ENCODE measurements at places on chromosomes 13 and 19.
A peak's percentile ranks its signal among the peaks of the same experiment; 100 is the strongest.

DNA sequence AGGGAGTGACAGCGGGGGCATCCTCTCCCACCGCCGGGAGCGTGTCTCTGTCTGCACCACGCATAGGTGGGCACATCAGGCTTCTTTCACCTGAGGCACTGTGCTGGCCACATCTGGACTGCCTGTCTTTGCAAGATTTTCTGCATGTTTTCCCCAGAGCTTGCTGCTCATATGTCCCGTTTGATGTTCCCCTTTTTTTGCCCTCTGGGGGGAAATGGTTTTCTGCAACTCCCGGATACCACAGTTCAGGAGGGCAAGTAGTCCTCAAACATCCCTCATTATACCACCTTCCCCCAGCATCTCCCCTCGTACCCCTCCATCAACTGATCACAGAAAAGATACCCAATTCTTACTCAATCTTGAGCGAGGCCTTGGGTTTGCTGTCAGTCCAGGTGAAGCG is 168.0 kb downstream of the PAN3 start:
- DNase-seq, result no peak

DNA sequence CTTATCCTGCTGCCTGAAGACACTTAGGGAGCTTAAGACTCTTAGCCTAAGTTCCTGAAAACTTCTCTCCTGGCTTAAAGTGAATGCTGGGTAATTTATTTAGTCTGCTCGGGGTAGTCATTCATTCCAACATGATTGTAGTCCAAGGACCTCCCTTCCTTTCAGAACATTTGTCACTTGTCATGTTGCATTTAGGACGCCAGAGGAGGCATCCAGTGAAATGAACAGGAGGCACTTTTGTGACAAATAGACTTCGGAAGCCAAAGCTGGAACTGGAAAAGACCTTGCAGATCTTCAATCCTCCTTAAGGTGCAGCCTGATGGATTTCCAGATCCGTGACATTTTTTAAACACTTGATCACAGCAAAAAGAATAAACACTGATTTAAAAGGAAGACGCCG is 95.1 kb downstream of the DNAJC15 start:
- no peak for DNase-seq

- no peak for DNase-seq
Observed at GRCh38 chr19:5935473-5936291, 21.6 kb downstream of the CAPS start.

GRCh38 chr13:70128098-70128497 is 19.8 kb upstream of the KLHL1 start:
- no peak for DNase-seq

- DNase-seq, result no peak
Observed at GRCh38 chr19:55241143-55241934, 12.8 kb upstream of the TMEM86B start.

DNA sequence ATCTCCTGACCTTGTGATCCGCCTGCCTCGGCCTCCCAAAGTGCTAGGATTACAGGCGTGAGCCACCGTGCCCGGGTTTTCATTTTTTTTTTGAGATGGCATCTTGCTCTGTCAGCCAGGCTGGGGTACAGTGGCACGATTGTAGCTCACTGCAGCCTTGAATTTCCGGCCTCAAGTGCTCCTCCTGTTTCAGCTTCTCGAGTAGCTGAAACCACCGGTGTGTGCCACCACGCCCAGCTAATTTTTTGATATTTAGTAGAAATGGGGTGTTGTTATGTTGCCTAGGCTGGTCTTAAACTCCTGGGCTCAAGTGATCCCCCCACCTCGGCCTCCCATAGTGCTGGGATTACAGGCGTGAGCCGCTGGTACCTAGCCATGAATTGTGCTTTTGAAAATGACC is 5.9 kb downstream of the ADAT3 start:
- DNase-seq, result no peak

- DNase-seq, result no peak
Observed at GRCh38 chr13:52004511-52005170, 6.6 kb downstream of the ATP7B start.

GRCh38 chr13:84605927-84606326 is 723.7 kb upstream of the SLITRK1 start:
- DNase-seq, result no peak

- DNase-seq, result peak; percentile 6
Observed at GRCh38 chr19:489418-490196, 6.7 kb upstream of the MADCAM1 start.

- no peak for DNase-seq
Observed at GRCh38 chr13:65999411-65999810, 1230.7 kb downstream of the PCDH9 start.

GRCh38 chr13:72122661-72123255 is 255.8 kb upstream of the DACH1 start:
- no peak for DNase-seq

DNA sequence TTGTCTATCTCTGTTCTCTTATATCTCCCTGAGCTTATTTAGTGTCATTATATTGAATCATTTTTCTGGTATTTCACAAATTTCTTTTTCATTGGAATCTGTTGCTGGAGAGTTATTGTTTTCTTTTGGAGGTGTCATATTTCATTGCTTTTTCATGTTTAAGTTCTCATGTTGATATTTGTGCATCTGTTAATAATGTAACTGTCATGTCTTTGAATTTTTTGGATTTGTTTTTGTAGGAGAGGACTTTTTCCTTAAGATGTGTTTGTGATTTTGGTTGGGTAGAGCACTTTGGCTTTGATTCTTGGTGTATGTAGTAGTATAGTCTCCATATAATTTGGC is 64.0 kb downstream of the DNAJC3 start:
- no peak for DNase-seq

Measured in CD4-positive, alpha-beta T cell treated with Interleukin-15 for 4 hours (primary cell).